ENCODE measurements at places on chromosomes 3 and 15. TPM values are rescaled to one million over a fixed set of nuclear protein-coding genes. Genes with fewer than 3 reads are reported as not detected.

- DNase-seq = no peak
Measured at GRCh38 chr15:71883447-71883846, 73.1 kb downstream of the NR2E3 start.

DNA sequence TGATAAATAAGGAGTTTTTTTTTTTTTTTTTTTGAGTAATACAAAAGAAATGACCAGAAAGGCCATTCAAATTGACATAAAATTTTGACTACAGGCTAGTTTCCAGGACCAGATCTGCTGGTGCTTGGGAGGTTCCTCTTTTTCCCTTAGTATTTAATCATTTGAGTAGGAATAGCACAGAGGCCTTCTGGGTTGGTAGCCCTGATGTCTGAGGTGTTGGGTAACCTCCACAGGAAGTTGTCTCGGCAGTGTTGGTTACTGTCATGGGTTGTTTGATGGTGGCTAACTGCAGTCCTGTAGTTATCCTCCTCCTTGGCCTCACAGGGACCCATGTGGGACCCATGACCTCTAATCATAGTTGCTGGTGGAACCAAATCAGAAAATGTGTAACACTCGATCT lies 91.1 kb downstream of the USP13 start:
- DNase-seq = no peak

The THRB gene
- total RNA-seq = 0.77 TPM

The PSMD6 gene
- total RNA-seq = 104 TPM

DNA sequence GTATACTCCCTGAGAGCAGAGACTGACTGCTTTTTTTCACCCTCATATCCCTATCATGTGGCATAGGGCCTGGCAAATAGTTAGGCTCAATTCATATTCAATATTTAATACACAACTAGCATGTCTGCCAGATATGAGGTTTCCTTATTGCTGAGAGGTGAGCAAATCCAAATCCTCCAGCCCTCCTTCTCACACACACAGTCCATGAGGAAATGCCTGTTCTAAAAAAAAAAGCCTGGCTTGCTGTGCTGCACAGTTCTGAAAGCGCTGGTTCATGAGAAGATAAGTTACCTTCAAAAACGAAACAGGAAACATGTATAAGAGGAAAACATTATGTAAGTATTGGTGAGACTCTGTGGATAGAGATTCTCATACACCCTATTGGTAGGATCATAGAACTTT lies 15.5 kb upstream of the ACAP2 start:
- no peak for DNase-seq

DNA sequence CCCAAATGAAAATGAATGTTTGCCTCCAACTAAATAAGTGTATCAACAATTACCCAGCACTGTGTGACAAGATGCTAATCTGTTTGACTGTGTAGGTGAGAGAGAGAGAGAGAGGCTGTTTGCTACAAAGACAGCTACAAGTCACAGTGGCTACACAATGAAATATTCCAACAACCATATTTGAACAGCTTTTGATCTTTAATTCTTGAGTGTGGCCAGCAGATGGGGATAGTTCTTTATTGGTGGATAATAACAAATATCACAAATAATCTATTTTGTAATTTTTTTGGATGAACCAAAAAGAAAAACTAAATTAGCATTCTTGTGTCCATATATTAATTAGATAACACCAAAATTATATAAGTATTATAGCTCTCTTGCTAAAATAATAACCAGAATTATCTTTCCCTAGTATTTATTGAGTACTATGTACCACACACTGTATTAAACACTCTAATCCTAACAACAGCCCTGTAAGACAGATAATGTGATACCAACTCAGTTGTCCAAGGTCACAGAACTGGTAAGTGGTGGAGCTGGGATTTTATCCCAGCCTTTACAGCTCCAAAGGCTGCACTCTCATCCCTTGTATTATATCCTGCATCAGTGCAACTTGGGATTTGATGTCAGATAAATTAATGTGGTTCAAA lies 61.9 kb upstream of the C3orf80 start:
- no peak for DNase-seq

GRCh38 chr3:20741381-20741780 lies 555.4 kb upstream of the SGO1 start:
- no peak for DNase-seq

DNA sequence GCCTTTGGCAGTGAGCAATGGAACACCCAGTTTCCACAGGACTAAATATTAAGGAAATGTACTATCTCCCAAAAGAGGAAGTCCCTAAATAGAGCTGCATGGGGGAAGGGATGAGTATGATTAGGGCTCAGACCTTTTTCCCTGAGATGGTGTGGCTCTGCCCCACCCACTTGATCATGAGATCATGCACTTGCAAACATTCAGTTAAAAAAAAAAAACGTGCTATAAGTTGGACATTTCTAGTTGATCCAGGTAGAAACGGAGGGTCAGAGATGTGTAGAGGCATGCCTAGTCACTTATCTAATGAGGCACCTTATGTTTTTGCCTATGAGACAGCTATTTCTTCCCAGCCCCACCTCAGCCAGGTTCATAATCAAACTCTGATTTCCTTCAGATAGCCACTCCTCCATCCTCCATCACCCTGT lies 24.5 kb upstream of the SSR3 start:
- DNase-seq = no peak

- no peak for DNase-seq
Measured at GRCh38 chr15:67142092-67142766, 76.8 kb downstream of the SMAD3 start.

DNA sequence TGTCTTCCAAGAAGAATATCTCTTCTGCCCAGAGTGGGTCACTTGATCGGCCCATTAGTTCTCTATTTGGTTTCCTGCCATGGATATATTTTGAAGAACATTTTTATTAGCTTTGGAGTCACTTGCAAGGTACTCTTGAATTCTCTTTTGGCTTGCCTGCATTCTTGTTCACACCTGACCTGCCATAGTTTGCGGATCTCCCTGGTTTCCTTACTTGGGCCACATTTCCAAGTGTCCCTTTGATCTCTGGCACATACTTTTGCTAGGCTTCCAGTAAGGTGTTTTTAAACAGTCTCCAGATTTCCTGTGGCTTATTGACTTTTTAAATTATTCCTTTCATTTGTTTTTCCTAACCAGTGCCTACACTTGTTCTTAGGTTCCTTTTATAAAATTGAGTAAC lies 488.5 kb upstream of the MDFIC2 start:
- DNase-seq = no peak

The STXBP5L gene
- 3.0 TPM for total RNA-seq

DNA sequence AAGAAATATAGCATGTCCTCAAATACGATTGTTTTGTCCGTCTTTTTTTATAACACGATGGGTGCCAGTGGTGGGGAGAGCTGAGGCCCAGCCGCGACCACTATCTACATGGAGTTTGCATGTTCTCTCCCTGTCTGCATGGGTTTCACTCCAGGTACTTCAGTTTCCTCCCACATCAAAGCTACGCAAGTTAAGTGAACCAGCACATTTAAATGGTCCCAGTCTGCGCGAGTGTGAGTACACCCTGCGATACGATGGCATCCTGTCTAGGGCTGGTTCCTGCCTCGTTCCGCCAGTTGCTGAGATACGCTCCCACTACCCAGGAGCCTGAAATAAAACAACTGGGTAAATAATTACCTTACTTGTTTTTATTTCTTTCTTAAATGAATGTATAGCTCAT lies 40.6 kb downstream of the ATP13A3 start:
- DNase-seq = no peak

- DNase-seq = no peak
Measured at GRCh38 chr15:68672781-68673205, 94.0 kb downstream of the CORO2B start.

The TUSC7 gene
- not detected for total RNA-seq

The CCDC9B gene
- not detected for total RNA-seq

The SLC9C1 gene
- 0.55 TPM for total RNA-seq

DNA sequence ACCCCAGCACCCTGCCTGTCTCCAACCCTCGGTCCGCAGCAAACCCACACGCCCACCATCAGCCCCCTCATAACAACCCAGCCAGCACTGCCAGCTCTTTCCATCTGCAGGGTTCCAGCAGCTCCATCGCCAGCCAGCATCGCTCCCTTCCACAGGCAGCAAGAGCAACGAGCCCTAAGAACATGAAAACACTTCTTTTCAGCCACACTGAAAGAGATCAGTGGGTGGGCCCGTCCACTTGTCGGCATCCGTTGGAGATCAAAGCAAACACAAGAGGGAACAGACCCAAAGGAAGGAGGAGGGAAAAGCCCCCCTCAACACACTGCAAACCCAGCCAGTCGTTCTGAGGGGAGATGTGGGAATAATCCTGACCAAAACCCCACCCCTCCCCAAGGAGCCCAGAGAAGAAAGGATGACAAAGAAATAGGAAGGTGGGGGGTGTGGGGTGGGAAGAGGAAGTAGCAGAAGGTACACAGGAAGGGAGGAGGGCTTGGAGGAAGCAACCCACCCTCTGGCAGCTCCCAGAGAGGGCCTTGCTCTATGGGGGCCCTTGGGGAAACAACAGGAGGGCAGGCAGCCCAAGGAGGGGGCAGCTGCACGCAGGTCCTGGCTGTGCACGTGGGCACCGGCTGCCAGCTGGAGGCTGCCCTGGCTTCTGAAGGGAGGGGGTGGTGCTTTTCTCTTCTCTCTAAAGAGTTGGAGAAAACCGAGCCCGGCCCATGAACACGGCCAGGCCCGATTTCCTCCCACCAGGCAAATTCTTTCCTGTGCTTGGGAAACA lies 473.6 kb upstream of the PROK2 start:
- DNase-seq = no peak

The CPN2 gene
- total RNA-seq = not detected

DNA sequence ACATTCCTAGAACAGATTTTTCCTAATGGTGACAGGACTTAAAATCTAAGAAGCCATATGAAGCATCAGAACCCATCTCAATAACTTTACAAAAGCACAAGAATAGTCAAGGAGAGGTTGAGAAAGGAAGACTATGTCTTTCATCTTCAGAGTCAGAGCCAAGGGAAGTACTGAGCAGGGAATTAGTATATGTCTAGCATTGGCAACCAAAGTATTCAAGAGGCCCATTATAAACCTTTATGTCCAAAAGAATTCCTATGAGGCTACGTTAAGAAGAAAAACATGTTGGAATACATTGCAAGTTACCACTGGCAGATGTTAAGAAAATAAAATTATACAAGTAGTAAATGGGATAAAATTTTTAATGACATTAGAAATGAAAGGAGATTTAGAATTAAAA lies 150.5 kb downstream of the MAGI1 start:
- no peak for DNase-seq

GRCh38 chr3:14680716-14681115 lies 5.8 kb downstream of the C3orf20 start:
- no peak for DNase-seq

DNA sequence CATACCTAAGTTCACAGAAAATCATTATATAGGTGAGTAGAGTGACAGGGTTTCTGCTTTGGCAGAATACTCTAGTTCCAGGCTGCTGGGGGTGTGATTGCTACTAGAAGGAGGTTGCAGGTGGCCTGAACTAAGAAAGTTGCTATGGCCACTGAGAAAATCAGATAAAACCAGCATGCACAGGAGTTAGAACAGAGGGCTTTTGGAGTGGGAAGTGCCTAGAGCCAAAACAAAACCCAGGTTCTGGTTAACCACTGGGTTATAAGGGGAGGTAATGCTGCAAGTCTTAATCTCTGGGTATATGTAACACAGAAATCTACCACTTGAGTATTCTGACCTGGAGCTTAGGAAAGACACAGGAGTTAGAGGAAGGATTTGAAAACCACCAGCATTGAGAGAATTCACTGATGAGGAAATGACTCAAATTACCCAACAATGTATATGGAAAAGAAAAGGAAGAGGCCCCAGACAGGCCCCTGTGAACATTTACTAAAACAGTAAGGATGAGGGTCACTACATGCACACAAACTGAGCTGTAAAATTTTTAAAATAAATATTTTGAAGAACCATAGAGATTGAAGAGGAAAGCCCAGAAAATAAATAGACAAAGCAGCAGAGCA lies 60.0 kb downstream of the PLOD2 start:
- no peak for DNase-seq

DNA sequence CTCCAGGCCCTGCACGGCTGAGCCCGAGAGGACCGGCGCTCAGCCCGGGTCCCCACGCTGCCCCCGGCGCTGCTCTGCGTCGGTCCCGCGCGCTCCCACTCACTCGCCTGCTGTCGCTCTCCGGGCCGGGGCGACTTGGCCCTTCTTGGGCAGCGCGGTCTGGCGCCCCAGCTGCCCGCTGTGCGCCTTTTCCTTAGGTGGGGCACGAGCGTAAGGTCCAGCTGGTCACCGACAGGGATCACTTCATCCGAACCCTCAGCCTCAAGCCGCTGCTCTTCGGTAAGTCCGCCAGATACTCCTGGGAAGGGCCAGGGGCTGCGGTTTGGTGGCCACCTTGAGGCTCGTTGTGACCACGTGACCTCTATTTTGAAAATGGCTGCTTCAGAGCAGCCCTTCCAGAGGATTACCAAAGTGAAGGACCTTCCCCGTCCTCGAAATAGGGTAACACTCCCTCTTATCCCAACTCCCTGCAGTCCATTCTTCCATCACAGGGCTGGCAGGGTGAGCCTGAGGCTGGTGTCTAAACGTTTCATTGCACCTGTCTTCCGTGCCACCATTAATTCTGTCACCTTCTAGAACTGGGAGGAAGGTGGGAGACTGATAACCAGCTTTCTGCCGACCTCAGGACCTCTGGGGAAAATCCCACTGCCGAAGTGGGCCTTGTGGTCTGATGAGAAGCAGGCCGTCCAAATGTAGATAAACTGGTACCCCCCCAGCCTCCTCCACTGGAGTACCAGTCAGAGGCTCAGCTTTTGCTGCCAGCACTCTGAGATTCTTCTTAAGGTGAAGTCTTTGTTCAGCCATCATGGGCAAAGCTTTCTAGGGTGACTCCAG lies 812 bp downstream of the P4HTM start:
- no peak for DNase-seq

DNA sequence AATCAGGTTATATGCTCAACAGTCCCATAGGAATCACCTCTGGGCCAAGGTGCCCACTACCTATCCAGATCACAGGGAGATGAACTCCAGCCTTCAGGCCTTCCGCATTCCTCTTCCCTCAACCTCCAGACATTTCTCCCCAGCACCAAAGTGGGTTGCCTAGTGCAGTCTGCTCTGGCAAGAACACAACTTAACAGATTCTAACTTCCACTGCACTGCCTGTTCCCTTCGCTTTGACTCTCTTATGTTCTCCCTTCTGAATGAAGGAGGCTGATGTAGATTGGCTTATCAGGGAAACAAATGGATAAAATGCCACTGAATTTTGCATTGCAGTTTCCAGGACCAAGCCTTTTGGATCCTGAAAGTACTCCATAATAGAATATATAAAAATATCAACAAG lies 106.3 kb downstream of the SRGAP3 start:
- DNase-seq = no peak

GRCh38 chr15:40845036-40845435 lies 1.2 kb downstream of the SPINT1 start:
- no peak for DNase-seq

The FBXL2 gene
- 8.8 TPM for total RNA-seq

GRCh38 chr3:106359692-106360091 lies 490.9 kb upstream of the CBLB start:
- no peak for DNase-seq

DNA sequence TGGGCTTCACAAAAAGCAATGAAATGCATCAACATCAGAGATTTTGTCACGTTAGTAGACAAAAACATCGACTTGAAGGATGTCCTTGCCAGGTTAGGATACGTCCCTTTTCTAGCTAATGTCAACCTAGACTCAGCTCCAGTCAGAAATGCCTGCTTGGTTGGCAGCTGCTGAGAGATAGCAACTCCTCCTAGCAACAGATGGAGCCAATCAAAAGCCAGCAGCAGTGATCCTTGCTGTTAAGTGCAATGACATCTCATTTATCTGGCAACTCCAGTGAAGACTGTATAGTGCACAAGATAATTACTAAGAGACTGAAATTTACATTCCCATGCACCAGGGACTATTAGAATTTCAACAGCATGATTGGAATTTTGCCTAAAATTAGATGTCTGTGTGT lies 424.1 kb downstream of the FGF12 start:
- DNase-seq = no peak

Measured in neural crest cell (in vitro differentiated cells).